Urinary bladder (tissue), 4 donors: ENCODE measurements at places on chromosomes 1 and 21. TPM values are rescaled to one million over a fixed set of nuclear protein-coding genes. Genes with fewer than 3 reads are reported as not detected.

NOS1AP gene
- total RNA-seq, result 2.0 TPM

LAMC2 gene
- 4.3 TPM for total RNA-seq

CROCC gene
- 13.7 TPM for total RNA-seq

SLC41A1 gene
- total RNA-seq, result 11.5 TPM

YBX1 gene
- total RNA-seq, result 401 TPM

OR10J1 gene
- not detected for total RNA-seq

KRTAP13-2 gene
- not detected for total RNA-seq

EPHA10 gene
- 0.05 TPM for total RNA-seq

ATP1A2 gene
- 13.2 TPM for total RNA-seq

AIM2 gene
- 3.0 TPM for total RNA-seq

MAB21L3 gene
- 3.2 TPM for total RNA-seq

SAMSN1 gene
- 16.2 TPM for total RNA-seq

CD2 gene
- total RNA-seq, result 1.4 TPM

AMY1C gene
- not detected for total RNA-seq

TMCO4 gene
- 12.7 TPM for total RNA-seq

RHD gene
- 0.69 TPM for total RNA-seq

HRNR gene
- not detected for total RNA-seq

OR2M2 gene
- not detected for total RNA-seq

GABPA gene
- 75.9 TPM for total RNA-seq

ADCY10 gene
- 0.37 TPM for total RNA-seq

EXOC8 gene
- 20.9 TPM for total RNA-seq

KDF1 gene
- 2.3 TPM for total RNA-seq

DIO1 gene
- total RNA-seq, result not detected

LDLRAD1 gene
- total RNA-seq, result not detected

OPTC gene
- not detected for total RNA-seq

C1orf141 gene
- total RNA-seq, result not detected

KCNJ10 gene
- 0.26 TPM for total RNA-seq

PPM1J gene
- 0.37 TPM for total RNA-seq

PALMD gene
- total RNA-seq, result 21.1 TPM

ITLN1 gene
- 3.4 TPM for total RNA-seq

KPRP gene
- not detected for total RNA-seq

GNG5 gene
- 27.1 TPM for total RNA-seq

SPRR2B gene
- total RNA-seq, result not detected

KCNE1 gene
- 0.11 TPM for total RNA-seq

SPRR5 gene
- total RNA-seq, result not detected
